T-cell (primary cell): ENCODE measurements at places on chromosomes 5 and 9. TPM values are rescaled to one million over a fixed set of nuclear protein-coding genes. Genes with fewer than 3 reads are reported as not detected.
A peak's percentile ranks its signal among the peaks of the same experiment; 100 is the strongest.

- peaks cover 27% of the 10 kb centered on the region for H3K27me3 ChIP-seq
- no peak for DNase-seq
- no peak overlapping the region for H3K27ac ChIP-seq
- no peak overlapping the region for H3K4me3 ChIP-seq
These were observed 11.8 kb downstream of the HK3 start for GRCh38 chr5:176887252-176887849.

GRCh38 chr5:133552925-133553525, 59.3 kb downstream of the FSTL4 start:
- H3K27ac ChIP-seq, result no peak overlapping the region
- H3K27me3 ChIP-seq, result peaks cover 4% of the 10 kb centered on the region
- H3K36me3 ChIP-seq, result no peaks in the 10 kb centered on the region
- H3K4me1 ChIP-seq, result no peaks in the 10 kb centered on the region

Gene IDNK
- 12.3 TPM for total RNA-seq

DNA sequence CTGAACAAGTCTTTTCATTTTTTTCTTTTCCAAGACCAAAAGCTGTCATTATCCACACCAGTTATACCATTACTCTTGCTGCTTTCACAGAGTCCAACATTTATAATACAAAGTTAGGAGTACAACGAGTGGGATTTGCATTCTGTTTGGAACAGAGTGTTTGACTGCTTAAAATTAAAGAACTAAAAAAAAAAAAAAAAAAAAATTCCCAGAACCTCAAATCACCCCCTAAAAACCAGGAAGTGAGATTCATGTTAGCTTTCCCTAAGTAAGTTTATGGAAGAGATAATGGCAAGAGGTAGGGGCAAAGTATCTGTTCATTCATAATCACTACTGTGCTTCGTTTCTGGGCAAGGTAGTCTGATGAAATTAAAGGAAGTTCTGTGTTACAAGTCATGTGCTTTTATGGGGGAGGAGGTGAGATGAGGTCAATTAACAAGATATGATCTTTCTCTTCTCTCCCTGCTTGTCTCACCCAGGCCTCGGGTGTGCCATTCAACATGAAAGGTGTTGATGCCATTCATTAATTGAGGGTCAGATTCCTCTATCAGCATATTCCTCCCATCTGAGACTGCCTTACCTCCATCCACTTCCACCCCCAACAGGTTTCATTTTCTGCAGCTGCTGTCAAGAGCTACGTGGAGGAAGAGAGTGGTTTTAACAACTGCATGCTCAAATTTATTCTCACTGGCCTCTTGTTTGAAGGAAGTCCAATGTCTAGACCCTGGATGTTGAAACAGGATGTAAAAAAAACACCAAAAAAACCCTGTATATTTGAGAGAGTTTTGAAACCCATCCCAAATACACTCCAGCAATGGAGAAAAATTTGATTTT, 58.1 kb downstream of the MARCHF3 start:
- peaks cover 18% of the 10 kb centered on the region for H3K4me1 ChIP-seq
- H3K36me3 ChIP-seq, result no peaks in the 10 kb centered on the region
- peak overlapping the region; percentile 52 for H3K27ac ChIP-seq
- peak; percentile 14 for DNase-seq
- H3K27me3 ChIP-seq, result no peaks in the 10 kb centered on the region
